ENCODE measurements at places on chromosomes 3 and 15.

- DNase-seq = no peak
Measured at GRCh38 chr3:108486941-108487340, 23.5 kb downstream of the MYH15 start.

DNA sequence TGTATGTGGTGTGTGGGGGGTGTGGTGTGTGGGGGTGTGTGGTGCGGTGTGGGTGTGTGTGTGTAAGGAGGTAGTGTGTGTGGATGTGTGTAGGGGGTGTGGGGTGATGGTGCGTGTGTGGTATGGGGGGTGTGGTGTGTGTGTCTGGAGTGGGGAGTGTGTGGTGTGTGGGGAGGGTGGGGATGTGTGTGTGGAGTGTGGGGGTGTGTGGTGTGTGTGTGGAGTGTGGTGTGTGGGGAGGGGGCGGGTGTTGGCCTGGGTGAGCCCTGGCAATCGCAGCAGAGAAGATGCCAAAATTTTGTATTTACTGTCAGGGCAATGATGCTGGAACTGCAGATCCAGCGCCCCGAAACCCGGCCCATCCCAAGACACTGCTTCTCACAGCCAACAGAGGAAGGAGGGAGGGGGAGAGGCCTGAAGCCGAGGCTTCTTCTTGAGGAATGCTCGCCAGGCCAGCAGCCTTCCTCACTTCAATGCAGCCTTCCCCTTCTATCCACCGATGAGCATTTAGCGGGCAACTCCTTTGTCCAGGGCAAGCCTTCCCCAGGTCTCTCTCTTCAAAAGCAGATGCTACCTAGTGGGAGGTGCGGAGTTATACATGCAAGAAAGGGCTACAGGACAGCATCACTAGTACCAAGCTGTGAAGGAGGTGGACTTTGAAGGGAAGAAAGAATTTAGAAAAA, 11.9 kb upstream of the SRP14 start:
- no peak for DNase-seq

DNA sequence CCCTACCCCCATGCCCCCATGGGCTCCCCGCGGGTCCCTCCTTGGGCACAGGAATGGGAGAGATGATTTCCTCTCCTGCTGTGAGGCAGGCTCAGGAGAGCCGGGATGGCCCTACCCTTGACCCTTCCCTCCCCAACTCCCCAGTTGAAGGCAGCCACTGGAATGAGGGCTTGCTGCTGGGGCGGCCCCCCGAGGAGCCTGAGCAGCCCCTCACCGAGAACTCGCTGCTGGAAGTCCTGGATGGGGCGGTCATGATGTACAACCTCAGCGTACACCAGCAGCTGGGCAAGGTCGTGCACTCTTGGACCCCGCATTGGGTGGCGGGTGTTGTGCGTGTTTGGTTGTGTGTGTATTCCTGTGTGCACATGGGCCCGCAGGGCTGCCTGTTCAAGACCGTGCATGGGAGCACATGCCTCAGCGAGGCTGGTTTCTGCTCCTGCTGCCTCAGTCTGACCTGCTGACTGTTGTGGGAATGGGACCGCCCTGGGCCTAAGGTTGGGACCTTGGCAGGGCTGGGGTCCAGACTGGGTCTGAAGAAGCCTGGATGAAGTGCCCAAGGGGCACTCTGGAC, 14.0 kb downstream of the AMIGO3 start:
- no peak for DNase-seq

DNA sequence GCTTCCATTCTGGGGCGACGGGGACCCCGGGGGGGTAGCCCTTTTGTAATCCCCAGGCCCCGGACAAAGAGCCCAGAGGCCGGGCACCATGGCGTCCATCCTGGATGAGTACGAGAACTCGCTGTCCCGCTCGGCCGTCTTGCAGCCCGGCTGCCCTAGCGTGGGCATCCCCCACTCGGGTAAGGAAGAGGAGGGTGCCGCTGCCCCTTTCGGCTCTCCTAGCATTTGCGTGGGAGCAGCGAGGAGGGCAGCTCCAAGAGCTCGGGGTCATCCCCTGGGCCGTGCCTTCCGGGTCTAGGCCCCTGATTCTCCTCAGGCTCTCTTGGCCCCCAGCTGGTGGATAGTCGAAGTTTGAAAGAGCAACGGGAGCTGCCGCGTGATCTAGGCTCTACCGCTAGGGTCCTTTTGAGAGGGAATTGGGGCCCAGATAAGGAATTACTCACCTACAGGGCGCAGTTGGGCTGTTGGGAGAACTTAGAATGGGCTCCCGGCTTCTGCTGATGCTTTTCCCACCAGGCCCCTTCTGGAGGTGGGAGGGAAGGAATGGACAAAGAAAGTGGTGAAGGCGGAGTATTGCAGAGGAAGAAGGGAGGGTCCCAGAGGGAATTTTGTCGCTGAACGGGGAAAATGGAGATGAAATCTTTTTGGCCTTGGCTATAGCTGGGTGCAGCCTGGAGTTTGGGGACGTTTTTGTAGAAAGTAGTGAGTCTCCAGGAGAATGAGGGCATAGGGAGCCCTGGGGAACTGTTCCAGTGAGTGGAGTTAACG, 615 bp downstream of the VPS18 start:
- DNase-seq = no peak

GRCh38 chr15:81327516-81327915, 3.6 kb upstream of the STARD5 start:
- no peak for DNase-seq

- DNase-seq = no peak
Measured at GRCh38 chr3:84601303-84601702, 357.5 kb upstream of the CADM2 start.

- no peak for DNase-seq
Measured at GRCh38 chr15:62706317-62706716, 336.2 kb upstream of the TPM1 start.

DNA sequence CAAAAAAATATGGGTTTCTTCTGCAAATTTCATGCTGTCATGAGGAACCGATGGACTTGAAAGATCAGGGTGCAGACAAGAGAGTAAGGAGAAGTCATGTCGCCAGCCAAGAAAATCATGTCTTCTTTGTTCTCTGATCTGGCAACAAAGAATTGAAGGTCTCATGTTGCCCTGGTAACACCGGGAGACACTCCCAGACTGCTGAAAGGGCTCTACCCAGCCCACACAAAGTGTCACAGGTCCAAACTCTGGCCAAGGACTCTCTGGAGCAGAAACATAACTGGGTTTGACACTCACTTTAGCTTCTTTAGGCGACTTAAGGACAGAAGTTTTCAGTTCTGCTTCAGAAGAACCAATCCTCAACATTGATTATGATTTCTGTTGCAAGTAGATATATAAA, 42.9 kb downstream of the SIDT1 start:
- DNase-seq = no peak

GRCh38 chr15:93331545-93332167, 242.6 kb upstream of the RGMA start:
- no peak for DNase-seq

DNA sequence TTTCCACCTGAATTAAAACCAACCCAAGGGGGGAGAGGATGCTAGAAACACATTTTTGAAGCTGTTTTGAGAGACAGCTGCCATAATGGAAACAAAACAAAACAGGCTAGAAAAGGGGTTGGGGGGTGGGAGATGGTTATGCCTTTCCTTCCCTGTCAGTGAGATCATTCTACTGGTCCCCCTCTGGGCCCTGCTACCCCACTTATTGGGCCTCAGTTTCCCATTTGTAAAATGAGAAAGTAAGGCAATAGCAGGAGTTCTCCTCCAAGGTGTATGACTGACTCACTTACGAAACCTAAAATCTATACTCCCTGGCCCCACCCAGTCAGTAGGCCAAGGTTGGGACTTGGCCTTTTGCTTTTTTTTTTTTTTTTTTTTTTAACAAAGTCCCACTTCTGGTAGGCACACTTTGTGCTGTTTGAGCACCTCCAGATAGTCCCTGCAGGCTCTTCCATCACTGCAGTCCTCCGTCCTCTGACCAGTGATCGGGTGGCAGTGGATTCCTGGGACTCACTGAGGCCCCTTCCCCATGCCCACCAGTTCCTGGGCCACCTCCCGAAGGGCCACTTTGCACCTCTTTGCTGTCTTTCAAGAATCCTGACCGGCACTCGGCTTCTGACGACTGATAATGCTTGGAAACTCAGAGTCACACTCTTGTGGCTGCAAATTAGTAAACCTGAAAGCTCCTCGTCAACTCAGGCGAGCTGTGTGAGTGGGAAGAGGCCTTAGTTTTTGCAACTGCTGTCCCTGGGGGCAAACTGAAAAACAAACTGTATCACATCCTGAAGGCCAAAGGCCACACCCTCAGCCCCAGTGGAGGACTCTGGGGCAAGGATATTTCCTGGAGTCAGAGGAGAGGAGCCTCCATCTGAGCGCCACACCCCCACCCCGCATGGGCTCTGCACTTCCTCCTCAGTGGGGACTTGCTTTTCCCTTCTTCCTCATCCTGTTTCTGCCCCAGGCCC, 6.7 kb upstream of the PSTPIP1 start:
- DNase-seq = peak; percentile 39

DNA sequence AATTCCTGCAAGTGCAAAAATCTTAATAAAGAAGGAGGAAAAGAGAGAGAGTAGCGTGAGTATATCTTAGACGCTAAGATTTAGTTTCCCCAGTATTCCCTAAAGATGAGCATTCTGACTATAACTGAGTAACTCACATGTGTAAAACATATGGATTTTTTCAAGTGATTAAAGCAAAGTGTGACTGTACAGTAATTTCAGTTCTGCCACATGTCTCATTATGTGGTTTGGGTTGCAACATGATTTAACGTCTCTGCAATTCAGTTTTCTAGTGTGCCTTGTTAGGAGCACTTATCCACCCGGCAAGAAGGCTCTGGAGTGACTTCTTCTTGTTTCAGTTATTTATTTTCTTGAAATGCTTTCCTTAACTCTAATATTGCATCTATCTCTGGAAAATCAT, 514.1 kb downstream of the ROBO1 start:
- DNase-seq = no peak

GRCh38 chr3:46381625-46382024, 10.9 kb downstream of the CCR5 start:
- no peak for DNase-seq

DNA sequence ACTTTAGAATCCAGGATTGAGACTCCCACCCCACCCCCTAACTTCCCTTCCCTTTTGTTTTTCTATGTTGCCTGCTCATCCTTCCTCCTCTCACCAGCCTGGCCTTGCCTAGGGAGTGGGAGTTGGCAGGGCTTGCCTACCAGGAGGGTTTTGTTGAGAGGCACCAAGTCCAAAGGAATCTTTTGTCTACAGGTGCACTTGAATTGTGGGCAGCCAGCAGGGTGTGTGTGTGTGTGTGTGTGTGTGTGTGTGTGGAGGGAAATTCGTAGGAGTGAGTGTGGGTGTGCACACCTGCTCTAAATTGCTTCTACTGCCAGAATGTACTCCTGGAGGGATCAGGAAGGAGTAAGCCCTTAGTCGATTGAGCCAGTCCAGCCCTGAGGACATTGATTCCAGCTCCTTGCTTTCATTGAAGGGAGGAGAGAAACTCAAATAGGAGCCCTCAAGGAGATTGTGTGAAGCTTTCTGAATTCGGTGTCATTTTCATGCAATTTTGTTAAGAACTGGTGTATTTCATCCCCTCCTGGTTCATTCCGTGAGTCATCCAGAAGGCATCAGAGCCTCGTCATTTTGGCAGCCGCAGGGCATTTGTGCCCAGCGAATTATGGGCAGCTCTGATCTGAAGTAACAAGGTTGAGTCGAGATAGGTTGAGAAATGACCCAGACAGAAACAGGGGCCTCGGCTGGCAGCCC, 112.1 kb downstream of the SLCO3A1 start:
- DNase-seq = no peak

GRCh38 chr3:65856907-65857306, 181.8 kb downstream of the MAGI1 start:
- DNase-seq = no peak
